ENCODE measurements at places on chromosomes 13 and 19.

DNA sequence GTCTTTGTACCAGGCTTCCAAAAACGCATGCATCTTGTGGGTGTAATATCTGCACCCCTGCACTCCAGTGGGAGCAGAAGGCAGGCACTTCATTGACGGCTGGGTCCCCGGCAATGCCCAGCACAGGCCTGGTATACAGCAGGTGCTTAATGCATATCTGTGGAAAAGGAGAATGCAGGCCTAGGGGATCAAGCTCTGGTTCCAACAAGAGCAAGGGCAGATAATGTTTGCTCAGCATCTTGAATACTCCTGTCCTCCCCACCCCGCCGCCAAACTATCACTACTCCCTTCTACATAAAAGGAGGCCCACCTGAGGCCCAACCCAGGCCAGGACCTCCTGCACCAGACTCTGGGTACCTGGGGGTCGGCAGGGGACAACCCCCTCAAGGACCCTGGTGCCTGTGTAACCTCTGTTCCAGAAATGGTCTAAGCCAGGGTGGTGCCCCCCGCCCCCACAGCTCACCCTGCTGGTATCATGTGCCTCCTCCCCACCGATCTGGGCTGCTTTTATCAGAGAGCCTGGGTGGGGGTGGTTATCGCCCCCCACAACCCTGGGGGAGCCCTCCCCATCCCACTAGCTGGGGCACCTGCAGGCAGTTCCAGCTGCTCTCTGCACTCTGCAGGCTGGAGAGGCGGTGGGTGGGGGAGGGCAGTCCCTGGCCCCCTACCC is 4.8 kb downstream of the KLF16 start:
- DNase-seq: no peak

- no peak for DNase-seq
Observed at GRCh38 chr13:108115738-108116137, 99.6 kb downstream of the LIG4 start.

- DNase-seq: no peak
Observed at GRCh38 chr13:98157609-98158008, 14.7 kb downstream of the FARP1 start.

DNA sequence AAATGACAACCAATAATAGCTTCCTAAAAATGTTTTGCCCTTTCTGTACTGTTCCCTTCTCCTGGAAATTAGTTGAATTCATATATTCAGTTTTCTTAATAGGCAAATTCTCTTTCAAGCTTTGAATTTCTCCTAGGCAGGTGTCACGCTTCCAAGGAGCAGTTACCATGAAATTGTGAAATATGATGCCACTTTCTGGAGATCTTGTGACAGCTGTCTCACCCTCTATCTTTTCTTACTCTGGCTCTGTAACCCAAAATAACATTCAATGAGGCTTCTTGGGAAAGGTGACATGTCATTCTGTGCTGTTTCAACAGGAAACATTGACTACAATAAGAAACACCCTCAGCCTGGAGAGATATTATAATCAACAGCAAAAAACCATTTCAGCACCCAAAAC is 80.3 kb upstream of the MRI1 start:
- DNase-seq: no peak

DNA sequence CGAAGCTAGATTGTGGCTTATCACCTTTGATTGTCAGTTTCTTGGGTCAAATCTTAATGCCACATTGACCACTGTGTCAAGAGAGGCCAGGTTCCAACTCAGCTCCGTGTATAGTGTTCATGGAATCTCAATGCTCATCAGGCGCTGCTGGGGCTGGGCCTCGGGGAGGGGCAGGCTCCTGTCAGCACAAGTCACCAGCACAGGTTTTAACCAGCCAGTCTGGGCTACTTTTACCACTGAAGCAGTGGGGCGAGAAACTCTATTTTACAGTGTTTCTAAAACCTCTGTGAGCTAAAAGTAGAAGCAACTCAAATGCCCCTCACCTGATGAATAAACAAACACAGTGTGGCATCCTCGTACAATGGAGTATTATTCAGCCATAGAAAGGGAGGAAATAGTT is 118.7 kb upstream of the GJB6 start:
- no peak for DNase-seq

DNA sequence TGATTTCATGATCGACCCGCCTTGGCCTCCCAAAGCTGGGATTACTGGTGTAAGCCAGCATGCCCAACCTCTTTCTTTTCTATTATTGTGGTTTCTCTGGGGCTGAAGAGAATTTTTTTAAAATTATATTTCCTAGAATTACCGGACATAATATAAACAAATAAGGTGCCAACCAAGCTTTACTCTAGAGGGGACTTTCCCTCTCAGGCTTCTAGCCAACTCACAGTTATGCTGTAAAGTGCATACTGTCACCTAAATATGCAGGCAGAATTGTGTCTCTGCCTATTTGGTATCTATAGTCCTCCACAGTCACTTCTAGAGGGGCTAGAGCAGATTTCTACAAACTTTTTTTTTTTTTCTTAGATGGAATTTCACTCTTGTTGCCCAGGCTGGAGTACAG is 41.6 kb upstream of the ZNF681 start:
- no peak for DNase-seq

DNA sequence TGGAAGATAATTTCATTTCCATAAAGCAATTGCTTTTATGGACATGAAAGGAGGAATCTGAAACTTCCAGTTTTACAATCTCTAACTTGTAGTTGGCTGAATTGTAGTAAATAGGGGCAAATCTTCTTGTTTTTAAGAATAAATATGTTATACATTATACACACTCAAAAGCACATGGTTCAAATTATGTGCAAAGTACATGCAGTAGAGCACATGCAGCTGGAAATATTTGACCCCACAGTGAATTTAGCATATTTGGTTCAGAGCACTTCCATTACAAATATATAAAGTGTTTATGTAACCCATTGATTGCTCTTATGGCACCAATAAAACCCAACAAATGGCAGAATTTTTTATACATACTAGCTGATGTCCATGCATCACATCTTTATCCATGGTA is 180.5 kb downstream of the IRS2 start:
- DNase-seq: no peak

DNA sequence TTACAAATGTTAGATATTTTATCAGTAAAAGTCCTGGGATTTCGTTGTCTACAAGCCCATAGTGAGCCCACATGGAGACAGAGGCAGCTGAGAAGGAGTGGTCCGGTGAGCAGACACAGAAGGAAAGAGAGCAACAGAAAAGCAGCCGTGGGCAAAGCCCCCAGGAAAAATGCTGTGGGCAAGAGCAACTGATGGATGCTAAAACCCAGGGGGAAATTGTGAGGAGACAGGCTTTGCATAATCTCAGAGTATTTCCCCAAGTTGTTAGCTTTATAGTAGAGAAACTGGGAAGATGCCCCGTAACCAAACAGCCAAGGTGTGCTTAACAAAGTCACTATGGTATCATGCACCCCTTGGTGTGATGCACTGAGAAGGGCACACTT is 35.1 kb downstream of the GJA3 start:
- DNase-seq: no peak

GRCh38 chr13:30722361-30722760 is 13.0 kb upstream of the ALOX5AP start:
- DNase-seq: no peak

GRCh38 chr13:36764957-36765356 is 54.1 kb upstream of the RFXAP start:
- no peak for DNase-seq

DNA sequence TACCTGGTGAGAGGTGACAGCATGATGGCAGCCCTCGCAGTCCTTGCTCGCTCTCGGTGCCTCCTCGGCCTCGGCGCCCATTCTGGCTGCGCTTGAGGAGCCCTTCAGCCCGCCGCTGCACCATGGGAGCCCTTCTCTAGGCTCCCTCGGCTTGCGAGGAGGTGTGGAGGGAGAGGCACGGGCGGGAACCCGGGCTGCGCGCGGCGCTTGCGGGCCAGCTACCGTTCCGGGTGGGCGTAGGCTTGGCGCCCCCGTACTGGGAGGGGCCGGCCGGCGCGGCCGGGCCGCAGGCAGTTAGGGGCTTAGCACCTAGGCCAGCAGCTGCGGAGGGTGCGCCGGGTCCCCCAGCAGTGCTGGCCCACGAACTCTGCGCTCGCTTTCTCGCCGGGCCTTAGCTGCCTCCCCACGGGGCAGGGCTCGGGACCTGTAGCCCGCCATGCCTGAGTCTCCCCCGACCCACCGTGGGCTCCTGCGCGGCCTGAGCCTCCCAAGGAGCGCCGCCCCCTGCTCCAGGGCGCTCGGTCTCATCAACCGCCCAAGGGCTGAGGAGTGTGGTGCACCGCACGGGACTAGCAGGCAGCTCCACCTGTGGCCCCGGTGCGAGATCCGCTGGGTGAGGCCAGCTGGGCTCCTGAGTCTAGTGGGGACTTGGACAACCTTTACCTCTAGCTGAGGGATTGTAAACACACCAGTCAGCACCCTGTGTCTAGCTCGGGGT is 1624.3 kb downstream of the SLITRK1 start:
- no peak for DNase-seq

GRCh38 chr19:2097203-2097885 is 629 bp downstream of the IZUMO4 start:
- DNase-seq: no peak

DNA sequence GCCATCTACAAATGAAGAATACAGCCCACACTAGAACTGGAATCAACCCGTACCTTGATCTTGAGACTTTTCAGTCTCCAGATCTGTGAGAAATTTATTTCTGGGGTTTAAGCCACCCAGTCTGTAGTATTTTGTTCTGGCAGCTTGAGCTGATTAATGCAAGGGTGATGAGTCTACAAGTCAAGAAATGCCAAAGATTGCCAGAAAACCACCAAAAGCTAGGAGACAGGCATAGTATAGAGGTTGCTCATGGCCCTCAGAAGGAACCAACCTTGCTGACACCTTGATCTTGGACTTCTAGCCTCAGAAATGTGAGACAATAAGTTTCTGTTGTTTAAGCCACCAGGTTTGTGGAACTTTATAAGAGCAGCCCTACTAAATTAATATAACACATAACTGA is 428.2 kb upstream of the KLF12 start:
- DNase-seq: no peak

- DNase-seq: no peak
Observed at GRCh38 chr19:21856773-21857514, 21.0 kb upstream of the ZNF43 start.

GRCh38 chr19:30437869-30438268 is 65.7 kb downstream of the ZNF536 start:
- no peak for DNase-seq

DNA sequence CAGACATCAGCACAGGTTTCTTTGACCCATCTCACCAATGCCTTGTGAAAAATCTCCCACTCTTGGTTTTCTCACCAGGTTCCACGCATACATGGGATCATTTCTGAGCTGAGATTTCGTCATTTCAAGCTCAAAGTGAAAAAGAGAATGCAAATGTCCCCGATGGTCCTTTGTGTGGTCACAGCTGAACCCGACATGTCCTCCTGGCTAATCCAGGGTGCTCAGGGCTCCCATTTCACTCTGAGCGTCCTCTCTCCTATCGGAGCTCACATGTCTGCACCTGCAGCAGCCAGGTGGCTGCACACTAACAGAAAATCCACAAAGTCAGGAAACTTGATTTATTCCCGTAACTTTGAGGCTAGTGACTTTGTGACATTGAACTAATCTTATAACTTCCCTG is 9.3 kb upstream of the CEACAM3 start:
- no peak for DNase-seq

DNA sequence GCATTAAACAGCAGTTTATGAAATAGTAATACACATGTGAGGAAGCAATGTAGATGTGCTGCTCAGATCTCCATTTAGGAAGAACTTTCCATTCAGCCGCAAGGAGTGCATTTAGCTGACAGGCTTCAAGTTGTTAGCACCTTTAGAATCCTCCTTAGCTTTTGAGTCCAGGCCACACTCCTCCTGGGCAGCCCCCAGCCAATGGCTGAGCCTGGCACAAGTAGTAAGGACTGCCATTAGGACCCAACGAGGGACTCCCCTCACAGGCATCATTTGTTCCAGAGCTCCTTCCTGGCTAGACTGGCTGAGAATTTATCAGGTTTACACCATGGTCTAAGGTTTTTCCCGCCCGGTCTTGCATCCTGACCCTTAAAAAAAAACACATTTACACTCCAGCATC is 201.4 kb downstream of the DIAPH3 start:
- DNase-seq: no peak

DNA sequence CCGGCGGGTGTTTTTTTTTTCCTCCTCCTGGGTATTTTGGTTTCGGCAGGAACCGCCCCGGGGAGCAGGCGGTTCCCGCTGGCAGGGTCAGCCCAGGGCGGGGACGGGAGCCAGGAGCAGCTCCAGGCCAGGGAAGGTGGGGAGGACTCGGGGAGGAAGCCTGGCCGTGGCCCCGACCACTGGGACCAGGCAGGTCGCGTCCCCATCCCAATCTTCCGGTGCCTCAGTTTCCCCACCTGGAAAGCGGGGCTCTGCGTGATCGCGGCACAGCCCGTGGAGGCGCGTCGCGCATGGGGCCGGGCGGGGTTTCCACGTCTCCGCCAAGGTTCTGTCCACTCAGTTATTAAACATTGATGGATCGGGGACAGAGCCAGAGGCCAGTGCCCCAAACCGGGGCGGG is 34.8 kb downstream of the IL12RB1 start:
- no peak for DNase-seq

DNA sequence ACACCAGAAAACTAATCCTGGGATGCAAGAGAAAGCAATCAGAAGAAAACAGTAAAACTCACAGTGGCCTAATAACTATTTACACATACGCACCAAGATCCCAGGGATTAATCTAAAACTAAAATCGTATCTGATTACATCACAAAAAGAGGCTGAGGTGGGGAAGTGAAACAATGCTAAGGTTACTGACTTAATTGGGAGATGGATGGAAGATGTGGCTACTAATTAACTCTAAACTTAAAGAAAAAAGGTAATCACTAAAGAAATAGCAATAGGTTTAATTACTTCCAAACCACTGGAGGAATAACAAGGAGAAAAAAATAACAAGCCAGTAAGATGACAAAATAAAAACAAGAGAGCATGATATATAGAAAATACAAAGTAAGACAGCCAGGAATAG is 50.4 kb downstream of the NUFIP1 start:
- DNase-seq: no peak

DNA sequence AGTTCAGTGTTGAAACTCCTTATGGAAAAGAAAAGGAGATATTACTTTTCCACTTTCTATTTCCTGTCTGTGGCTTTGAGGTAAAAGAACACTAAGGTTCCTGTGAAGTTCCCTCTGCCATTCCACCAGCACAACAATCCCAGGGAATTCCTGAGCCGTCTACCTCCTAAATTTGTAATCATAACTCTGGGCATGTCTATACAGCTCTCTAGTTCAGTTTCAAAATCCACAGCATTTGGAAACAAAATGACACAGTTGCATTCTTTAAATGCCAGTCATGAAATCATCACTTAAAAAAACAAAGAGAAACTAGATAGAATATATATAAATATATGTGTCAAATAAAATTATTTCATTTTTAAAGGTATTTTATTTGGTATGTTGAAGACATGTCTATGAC is 9.0 kb upstream of the THSD1 start:
- no peak for DNase-seq

- DNase-seq: no peak
Observed at GRCh38 chr13:107678075-107678689, 537.2 kb downstream of the LIG4 start.

- no peak for DNase-seq
Observed at GRCh38 chr13:113998781-113999617, 25.1 kb upstream of the C13orf46 start.

- DNase-seq: no peak
Observed at GRCh38 chr19:13007292-13008045, 12.2 kb downstream of the NFIX start.

GRCh38 chr13:76223565-76223964 is 587.4 kb downstream of the LMO7 start:
- DNase-seq: no peak

- DNase-seq: no peak
Observed at GRCh38 chr13:113458253-113459065, 5.2 kb upstream of the ADPRHL1 start.
